ENCODE measurements at places on chromosomes 7 and 10.
A peak's percentile ranks its signal among the peaks of the same experiment; 100 is the strongest.

GRCh38 chr10:123044391-123044790, 35.6 kb downstream of the ACADSB start:
- peak; percentile 10 for DNase-seq

DNA sequence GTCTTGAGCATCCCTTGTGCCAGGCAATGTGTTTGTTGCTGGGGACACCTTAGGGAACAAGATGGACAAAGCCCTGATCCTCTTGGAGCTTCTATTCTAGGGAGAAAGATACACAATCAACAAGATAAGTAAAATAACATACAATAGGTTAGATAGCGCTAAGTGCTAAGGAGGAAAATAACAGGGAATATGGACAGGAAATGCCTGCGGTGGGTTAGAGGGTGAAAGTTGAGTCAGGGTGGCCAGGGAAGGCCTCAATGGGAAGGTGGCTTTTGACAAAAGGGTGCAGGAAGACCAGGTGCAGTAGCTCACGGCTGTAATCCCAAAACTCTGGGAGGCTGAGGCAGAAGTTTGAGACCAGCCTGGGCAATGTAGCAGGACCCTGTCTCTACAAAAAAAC, 38.3 kb upstream of the MYL10 start:
- no peak for DNase-seq

GRCh38 chr7:116708248-116708647, 36.3 kb downstream of the MET start:
- DNase-seq = no peak

GRCh38 chr7:135257-135653, 57.1 kb upstream of the FAM20C start:
- no peak for DNase-seq

DNA sequence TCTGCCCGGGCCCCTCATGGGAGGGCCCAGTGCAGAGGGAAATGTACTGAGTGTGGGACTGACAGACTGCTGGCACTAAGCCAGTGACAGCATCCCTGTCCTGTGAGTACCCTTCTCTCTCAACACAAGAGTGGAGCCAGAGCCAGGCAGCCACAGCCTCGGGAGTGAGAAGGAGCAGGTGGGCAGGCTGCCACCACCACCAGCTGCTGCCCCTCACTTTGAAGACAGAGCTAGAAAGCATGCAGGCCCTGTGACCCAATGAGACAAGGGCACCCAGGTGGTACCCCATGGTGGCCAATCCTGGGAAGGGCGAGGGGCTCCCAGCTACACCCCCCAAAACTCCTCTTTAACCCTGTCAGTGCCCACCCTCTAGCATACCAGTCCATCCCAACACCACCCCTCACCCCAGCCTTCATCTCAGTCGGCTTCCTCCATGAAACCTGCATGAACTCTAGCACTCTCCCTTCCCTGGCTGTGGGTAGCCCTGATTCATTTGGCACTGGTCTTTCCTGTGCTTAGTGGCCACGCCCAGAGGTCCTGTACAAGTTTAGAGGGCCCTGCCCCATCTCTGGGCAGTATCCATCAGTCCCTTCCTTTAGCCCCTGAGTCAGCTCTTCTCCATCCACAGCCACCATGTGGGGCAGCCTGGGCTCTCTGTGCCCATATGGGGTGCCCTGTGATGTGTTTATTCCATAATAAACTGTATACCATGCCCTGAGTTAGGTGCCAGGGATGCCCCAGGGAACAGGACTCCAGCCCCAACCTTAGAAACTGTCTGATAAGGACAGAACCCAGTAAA, 207.0 kb upstream of the ZMIZ1 start:
- peak; percentile 88 for DNase-seq
